Stimulated activated CD8-positive, alpha-beta memory T cell treated with anti-CD3 and anti-CD28 coated beads, Interleukin-7, amount 100 ng/mL, for 48 hours (primary cell): ENCODE measurements at places on chromosomes 1 and 21.
A peak's percentile ranks its signal among the peaks of the same experiment; 100 is the strongest.

GRCh38 chr1:182806015-182806678, 16.6 kb downstream of the NPL start:
- DNase-seq, result no peak

DNA sequence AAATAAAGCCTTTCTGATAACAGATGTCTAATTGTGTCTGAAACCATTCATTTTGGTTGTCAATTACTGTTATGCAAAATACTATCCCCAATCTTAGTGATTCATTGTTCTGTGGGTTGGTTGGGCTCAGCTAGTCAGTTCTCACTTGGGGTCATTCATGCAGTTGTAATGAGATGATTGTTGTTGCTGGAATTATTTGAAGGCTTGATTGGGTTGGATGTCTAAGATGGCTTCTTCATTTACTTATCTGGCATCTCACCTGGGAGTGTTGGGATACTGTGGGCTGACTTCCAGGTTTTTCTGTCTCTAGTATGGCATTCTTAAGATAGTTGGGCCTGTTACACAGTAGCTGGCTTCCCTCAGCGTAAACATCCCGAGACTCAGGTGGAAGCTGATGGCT, 217.8 kb upstream of the B3GALT2 start:
- no peak for DNase-seq

DNA sequence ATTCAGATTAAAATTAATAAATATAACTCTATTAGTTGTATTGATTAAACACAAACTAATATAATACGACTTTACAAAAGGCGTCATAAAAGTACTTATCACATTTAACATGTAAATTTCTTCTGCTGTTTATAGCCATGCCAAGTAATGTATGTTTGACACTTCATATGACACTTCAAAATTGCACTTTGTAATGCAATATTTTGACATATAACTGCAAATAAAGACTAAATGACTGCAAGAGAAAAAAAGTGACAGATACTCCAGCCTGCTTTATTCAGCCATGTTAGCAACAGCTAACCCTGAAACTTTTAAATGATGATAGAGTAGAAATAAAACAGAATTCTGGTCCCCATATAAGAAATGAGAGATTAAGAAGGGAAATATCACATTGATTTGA, 1238.0 kb downstream of the MRPL39 start:
- DNase-seq, result no peak

- DNase-seq, result no peak
Observed at GRCh38 chr1:226405411-226405988, 2.4 kb downstream of the PARP1 start.

GRCh38 chr1:3668148-3668547, 15.8 kb downstream of the TP73 start:
- no peak for DNase-seq

DNA sequence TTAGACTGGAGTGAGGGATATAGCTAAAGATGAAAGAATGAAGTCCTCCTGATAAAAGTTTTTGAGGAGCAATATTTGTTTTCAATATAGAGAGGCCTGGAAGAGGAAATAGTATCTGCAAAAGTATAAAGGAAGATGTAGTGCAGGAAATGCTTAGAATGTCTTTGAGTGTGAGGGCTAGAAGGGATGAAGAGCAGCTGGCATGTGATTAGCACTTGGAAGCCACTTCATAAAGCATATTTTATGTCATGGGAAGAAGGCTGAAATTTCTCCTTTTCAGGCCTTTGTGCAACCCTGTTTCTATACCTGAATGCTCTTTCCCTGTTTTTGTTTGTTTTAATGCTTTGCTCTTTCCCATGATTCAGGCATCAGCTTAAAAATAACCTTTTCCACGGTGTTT, 323.3 kb upstream of the DEPDC1 start:
- DNase-seq, result no peak

DNA sequence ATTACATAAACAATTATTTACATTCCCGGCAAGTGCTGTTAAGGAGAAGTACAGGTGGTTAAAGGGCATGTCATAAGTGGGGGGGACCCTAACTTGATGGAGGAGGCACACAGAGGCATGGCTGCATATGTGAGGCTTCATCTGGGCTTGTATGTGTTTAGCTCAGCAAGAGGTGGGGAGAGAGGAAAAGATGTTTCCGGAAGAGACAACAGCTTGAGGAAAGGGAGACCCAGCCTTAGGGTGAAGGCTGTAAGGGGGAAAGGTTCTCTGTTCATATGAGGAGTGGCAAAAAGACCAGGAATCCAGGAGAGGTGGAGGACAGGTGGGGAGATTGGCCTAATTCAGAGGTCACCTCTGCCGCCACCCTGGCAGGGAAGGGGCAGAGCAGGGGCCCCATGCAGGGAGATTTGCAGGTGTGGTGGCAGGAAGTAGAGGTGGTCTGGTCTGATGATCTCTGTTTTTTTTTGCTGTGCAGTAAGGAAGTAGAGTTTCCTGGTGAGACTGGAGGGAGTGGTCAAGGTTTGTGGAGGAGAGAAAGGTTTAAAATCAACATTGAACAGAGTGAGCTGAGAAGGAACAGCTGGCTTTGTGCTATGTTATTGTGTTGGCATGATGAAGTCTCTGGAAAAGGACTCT, 9.0 kb downstream of the TRAF5 start:
- DNase-seq, result no peak

- DNase-seq, result no peak
Observed at GRCh38 chr1:42429603-42430002, 26.2 kb downstream of the ZMYND12 start.

GRCh38 chr1:35475356-35475755, 81.8 kb downstream of the KIAA0319L start:
- DNase-seq, result no peak

- no peak for DNase-seq
Observed at GRCh38 chr1:22907528-22907927, 65.1 kb downstream of the LACTBL1 start.

DNA sequence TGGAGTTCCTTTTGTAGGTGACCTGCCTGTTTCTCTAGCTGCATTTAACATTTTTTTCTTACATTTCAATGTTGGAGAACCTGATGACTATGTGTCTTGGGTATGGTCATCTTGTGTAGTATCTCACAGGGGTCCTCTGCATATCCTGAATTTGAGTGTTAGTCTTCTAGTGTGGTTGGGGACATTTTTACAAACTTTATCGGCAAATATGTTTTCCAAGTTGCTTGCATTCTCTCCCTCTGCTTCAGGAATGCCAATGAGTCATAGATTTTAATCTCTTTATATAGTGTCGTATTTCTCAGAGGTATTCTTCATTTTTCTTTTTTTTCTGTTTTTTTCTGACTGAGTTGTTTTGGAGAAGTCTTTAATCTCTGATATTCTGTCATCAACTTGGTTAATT, 684.0 kb downstream of the NCAM2 start:
- no peak for DNase-seq

DNA sequence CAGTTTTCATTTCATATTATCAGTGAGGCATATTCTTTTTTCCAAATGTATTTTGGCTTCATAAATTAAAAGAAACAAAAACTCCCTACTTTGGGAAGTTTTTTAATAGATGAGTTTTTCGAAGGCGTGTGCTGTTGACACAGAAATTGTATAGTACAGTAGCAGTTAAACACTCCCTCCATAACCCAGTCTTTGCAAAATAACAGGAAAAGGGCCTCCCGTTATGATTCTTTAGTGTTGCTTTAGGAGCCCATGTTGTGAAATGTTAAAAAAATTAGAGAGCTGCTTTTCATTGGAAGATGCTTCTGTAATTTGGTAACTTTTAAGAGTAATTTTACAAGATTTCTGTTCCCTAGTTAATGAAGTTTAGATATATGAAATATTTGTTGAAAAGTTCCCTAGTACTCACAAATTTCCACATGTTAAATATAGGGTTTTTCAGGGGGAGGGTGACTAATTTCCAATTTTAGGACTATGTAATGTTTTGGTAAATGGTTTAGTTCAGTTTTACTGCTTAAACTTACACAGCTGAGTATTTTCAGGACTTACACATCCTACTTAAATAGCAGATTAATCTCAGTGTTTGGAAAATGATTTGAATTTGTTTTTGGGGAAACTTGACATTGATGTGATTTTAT, 2.0 kb downstream of the CAMSAP2 start:
- no peak for DNase-seq

- no peak for DNase-seq
Observed at GRCh38 chr1:236978740-236979139, 25.5 kb downstream of the MT1HL1 start.

- DNase-seq, result no peak
Observed at GRCh38 chr1:190849346-190849745, 371.7 kb upstream of the BRINP3 start.

- DNase-seq, result no peak
Observed at GRCh38 chr1:118340928-118341910, 156.2 kb upstream of the SPAG17 start.

GRCh38 chr1:22971611-22972405, 858 bp downstream of the LACTBL1 start:
- no peak for DNase-seq

DNA sequence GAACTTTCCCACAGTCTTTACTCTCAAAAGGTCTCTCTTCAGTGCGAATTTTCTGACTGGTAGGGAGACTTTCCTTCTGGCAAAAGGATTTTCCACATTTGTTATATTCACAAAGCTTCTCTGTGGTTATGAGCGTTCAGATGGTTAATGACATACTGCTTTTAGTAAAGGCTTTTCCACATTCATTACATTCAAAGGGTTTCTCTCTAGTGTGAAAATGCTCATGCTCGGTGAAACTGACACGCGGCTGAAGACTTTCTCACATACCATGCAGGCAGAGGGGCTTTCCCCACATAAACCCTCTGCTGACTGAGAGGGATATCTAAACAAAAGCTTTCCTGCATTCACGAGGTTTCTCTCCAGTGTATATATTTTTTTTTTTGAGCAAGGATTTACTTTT, 9.9 kb upstream of the KLF18 start:
- no peak for DNase-seq

DNA sequence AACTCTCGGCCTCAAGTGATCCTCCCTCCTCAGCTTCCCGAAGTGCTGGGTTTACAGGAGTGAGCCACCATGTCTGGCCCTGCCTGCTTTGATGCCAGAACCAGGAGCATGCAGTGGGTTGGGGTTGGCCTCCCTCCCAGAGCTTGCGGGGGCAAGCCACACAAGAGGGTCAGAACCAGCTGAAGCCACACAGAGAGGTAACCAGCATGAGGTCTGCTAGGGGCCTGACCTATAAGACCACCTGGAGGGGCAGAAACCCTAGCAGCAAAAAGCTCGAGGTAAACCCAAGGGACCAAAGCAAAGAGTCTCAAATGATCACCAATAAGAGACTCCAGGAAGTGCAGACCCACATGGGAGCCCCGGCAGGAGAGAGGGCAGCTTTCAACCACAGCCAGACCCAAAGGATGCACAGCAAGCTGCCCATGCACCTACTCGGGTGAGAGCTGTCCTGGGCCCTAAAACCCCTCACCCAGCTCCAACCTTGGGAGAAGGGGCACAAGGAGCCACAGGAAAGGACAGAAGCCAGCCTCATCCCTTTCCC, 81.2 kb downstream of the TOMM20 start:
- DNase-seq, result no peak

DNA sequence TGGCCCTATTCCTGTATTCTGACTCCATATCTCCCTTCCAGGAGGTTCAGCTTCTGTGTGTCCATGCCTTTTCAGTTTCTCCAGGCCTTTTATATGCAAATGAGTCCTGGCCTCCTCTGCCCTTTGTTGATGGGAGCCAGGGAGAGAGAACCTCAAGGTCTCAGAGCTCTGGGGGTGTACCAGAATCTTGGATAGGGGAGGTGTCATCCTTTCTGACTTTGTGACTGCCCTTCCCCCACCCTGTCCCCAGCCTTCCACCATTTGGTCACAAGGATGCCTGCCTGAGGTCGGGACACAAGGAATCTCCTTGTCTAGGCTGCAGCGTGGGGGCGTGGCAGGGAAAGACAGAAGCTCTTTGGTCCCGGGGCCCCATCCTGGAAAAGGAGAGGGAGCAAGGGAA, 18.6 kb downstream of the LURAP1 start:
- DNase-seq, result no peak

DNA sequence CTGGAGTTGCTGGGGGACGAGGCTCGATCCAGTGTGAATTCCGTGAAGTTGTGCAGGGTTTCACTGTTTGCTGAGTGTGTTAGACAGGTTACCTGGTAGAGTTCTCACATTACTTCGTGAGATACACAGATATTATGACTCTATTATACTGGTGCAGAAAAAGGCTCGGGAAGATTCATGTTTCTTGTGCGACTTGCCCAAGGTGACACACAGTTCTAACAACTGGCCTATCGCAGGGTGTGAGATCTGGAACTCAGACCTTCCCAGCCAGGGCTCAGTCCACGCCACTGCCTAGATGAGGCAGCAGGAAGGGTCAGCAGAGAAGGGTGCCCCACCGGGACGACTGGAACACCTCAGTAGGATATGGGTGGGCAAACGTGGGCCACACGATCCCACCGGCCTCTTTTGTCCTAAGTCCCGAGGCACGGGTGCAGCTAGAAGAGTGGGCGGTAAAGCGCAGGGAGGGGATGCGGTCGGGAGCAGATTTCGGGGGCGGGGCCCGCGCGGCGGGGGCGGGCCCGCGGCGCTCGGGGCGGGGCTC, 296 bp upstream of the RNPEP start:
- peak; percentile 49 for DNase-seq

DNA sequence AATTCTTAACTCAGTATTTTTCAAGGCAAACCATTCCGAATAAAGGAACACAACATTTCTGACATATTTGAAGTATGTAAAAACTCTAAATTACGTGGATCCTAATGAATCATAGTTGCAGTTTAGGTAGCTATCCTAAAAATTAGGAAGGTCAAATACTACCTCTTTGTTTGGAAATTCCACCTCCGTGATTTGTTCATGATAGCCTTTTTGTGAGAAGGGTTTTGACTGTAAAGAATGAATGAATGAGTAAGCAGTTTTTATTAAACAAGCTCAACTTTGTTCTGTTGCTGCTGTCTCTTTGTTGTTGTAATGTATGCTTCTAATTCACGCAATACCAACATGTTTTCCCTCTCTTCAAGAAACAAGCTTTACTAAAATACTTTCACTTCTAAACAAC, 840.4 kb downstream of the USP25 start:
- DNase-seq, result no peak

DNA sequence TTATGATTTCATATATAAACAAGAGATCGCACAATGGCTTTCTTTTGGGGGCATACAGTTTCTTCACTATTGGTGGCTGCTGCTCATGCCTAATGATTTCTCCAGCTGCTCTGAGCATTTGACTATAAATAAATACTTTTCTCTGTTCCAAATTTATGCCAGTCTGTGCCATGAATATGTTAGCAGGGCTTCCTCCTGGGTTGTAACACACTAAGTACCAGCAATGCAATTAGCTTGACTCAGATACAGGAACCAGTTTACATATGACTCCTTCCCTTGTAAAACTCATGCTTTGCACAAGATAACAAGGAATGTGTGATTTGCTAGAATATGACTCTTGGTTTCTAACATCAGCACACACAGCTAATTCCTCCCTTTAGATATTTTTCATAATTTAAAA, 1629.7 kb downstream of the NCAM2 start:
- DNase-seq, result no peak

DNA sequence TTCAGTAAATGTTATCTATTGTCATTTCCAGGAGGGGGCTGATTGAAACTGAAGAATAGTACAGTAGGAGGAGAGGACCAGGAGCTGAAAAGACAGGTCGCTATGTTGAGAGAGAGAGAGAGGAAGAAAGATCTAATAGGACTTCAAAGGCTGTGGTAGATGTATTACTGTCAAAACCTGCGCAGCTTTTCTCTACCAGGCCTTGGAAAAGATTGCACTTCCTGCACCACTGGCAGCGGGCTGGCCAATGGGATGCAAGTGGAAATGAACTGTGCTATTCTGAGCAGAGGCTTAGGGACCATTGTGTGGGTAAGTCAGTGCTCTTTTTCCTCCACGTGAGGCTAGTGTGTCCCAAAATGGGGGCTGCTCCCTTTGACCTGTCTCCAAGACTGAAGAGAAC, 47.1 kb downstream of the MDM4 start:
- DNase-seq, result no peak
